Mesenteric fat pad (tissue), 1 donor: ENCODE measurements at places on chromosomes 13 and 19. TPM values are rescaled to one million over a fixed set of nuclear protein-coding genes. Genes with fewer than 3 reads are reported as not detected.

Gene ZSCAN4
- total RNA-seq = not detected

Gene DACH1
- total RNA-seq = 2.3 TPM

Gene PODNL1
- total RNA-seq = 0.93 TPM

Gene LMTK3
- total RNA-seq = 0.45 TPM

Gene ZNF816
- total RNA-seq = 4.8 TPM

Gene TNFRSF19
- 1.5 TPM for total RNA-seq

Gene PNMA8A
- 1.2 TPM for total RNA-seq

Gene NRTN
- total RNA-seq = 0.42 TPM

Gene SYCN
- total RNA-seq = not detected

Gene CGB7
- total RNA-seq = not detected

Gene ZFP28
- 5.6 TPM for total RNA-seq

Gene NLRP11
- total RNA-seq = not detected

- DNase-seq = no peak
These were observed 7.7 kb downstream of the NFILZ start for GRCh38 chr19:8638078-8638619.

DNA sequence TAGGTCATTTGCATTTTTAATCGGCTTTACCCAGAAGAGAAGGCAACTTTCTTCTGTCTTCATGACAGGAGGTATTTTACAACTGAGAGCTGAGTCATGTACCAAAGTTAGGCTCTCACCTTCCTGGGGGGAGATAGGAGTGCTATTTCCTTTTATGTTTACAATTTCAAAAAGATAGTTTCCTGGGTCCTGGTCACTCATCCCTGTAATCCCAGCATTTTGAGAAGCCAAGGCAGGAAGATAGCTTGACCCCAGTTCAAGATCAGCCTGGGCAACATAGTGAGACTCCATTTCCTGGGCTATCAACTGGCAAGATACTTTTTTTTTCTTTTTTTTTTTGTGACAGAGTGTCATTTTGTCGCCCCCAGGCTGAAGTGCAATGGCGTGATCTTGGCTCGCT is 7.6 kb downstream of the LYPD3 start:
- DNase-seq = no peak

GRCh38 chr13:31638577-31638976 is 100.7 kb upstream of the RXFP2 start:
- DNase-seq = no peak

DNA sequence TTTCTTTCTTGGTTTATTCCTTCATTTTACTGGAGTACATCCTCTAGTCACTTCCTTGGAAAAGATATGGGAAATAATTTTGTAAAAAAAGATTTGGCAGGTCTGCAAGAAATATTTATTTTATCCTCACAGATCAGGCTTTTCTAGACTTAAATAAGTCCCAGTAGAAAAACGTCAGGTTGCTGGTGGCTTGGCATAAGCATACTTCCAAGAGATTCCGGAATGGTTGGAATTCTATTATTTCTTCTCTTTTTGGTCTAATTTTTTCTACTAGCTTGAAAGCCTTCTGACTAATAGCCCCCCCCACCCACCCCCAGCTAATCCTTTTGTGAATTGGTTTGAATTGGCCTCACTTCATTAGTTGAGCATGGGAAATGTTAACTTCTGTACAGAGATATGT is 147.6 kb downstream of the ZIC5 start:
- no peak for DNase-seq

GRCh38 chr13:110696776-110697175 is 9.1 kb downstream of the CARS2 start:
- DNase-seq = no peak

DNA sequence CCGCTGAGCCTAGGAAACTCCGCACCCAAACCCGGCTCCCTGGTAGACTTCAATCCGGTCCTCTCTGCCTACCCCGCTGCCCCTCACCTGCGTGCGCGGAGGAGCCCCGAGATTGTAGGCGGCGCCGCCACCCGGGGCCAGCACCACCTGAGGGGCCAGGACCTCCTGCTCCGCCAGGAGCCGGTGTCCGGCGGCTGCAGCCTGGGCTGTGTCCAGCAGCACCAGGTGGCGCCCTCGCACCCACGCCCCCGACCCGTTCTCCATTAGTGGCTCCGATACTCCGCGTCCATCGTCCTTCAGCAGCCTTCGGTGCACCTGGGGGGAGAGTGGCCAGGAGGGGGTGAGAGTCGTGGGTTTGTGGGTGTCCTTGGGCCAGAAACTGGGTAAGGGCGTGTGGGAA is 18.5 kb downstream of the MAN2B1 start:
- no peak for DNase-seq

DNA sequence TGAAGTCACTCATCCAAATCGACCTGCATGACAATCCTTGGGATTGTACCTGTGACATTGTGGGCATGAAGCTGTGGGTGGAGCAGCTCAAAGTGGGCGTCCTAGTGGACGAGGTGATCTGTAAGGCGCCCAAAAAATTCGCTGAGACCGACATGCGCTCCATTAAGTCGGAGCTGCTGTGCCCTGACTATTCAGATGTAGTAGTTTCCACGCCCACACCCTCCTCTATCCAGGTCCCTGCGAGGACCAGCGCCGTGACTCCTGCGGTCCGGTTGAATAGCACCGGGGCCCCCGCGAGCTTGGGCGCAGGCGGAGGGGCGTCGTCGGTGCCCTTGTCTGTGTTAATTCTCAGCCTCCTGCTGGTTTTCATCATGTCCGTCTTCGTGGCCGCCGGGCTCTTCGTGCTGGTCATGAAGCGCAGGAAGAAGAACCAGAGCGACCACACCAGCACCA is 5.9 kb downstream of the SLITRK5 start:
- DNase-seq = no peak

DNA sequence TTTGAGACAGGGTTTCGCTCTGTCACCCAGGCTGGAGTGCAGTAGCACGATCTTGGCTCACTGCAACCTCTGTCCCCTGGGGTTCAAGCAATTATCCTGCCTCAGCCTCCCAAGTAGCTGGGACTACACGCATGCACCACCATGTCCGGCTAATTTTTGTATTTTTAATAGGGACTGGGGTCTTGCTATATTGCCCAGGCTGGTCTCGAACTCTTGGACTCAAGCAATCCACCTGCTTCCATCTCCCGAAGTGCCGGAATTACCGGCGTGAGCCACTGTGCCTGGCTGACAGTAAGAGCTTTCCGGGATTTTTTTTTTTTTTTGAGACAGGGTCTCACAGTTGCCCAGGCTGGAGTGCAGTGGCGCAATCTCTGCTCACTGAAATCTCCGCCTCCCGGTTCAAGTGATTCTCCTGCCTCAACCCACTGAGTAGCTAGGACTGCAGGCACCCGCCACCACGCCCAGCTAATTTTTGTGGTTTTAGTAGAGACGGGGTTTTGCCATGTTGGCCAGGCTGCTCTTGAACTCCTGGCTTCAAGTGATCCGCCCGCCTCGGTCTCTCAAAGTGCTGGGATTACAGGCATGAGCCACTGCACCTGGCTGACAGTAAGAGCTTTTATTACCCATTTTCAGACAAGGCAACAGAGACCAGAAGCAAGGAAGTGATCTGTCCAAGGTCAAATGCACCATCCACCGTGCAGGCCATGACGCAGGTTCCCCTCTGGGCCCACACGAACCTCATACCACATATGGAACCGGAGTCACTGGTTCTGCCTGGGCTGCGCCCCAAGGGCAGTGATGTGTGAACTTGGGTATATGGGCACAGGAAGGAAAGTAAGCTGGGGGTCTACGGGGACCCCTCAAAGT is 21.0 kb downstream of the RFX1 start:
- no peak for DNase-seq

DNA sequence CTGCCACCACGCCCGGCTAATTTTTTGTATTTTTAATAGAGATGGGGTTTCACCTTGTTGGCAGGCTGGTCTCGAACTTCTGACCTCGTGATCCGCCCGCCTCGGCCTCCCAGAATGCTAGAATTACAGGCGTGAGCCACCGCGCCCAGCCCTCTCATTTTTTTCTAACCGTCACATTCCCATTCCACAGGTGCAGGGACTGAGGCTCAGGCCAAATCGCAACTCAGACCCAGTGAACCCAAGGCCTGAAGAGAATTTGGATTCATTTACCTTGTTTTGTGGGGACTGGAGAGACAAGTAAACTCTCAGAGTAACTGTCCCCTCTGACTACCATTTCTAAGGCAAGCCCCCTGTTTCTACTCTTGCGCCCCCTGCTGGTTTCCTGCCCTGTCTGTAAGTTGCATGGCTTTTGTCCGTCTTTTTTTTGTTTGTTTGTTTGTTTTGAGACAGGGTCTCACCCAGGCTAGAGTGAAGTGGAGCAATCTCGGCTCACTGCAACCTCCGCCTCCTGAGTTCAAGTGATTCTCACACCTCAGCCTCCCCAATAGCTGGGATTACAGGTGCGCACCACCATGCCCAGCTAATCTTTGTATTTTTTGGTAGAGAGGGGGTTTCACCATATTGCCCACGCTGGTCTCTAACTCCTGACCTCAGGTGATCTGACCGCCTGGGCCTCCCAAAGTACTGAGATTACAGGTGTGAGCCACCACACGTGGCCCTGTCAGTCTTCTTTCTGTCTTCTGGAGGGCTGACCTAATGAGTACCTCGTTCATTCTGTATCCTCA is 2.3 kb upstream of the STRN4 start:
- DNase-seq = no peak

- DNase-seq = no peak
These were observed 42.4 kb downstream of the TMEM255B start for GRCh38 chr13:113801289-113801961.

DNA sequence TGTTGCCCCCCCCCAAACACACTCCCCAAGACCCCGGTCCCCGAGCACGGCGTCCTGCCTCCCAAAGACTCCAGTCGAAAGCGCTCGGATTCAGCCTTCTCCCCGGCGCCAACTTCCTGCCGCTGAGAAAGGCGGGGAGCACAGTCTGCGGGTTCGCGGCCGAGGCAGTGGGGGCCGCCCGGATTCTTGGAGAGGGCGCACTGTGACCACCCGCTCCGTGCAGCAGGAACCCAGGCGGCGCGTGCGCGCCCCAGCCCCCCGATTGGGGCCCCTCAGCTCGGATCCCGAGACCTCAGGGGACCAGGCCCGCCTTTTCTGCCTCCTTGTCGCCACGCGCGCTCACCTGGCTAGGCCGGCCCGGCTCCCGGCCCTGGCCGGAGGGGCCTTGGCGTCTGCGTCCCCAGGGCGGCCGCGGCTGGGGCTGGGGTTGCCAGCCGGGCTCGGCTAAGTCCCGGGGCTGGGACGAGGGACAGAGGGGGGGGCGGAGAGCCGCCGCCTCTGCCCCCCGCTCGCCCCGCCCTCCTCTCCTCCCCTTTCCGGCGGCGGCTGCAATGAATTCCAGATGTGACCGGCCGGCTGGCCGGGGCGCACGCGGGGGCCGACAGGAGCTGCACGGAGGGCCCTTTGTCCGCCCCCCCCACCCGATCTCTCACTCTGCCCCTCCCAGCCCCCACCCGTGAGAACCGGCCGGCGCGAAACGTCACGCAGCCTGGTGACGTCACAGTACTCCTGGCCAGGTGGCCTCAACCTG is at the start of gene S1PR2:
S1PR2 (minus strand) TSS at position 471 of the 751 bp plus-strand sequence. CDS start 6,426 bp downstream, outside the sequence.
- peak; percentile 93 for DNase-seq

DNA sequence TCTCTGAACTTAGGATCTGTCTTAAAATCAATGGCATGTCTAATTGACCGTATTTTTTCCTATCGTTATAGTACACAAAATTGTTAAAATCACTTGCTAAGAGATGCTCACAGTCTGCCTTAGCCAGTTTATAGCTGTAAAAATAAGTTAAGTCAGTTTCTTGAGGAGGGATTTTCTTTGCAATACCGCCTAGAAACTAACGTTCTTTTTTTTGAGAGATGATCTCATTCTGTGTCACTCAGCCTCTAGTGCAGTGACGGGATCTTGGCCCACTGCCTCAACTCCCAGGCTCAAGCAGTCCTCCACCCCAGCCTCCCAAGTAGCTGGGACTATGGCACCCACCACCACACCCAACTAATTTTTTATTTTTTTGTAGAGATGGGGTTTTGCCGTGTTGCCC is 4.4 kb downstream of the CKAP2 start:
- no peak for DNase-seq

GRCh38 chr19:11452620-11453310 is 17.3 kb downstream of the PRKCSH start:
- DNase-seq = no peak

- no peak for DNase-seq
These were observed 27.2 kb downstream of the COMP start for GRCh38 chr19:18763674-18764590.

DNA sequence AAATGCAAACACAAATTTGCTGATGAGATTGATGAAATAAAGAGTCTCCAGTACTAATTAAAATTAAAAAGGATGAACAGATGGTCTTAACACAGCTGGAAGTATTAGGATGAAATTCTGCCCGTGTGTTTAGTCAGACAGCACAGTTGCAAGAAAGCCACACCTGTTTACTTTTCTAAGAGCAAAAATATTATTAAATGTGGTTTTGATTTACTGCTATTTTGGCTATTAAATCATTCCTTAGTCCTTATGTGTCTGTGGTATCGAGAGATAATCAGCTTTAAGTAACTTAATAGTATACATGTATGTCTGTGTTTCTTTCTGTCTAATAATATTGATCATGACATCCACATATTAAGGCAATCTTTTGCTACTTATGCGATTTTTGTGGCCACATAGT is 494.9 kb downstream of the GPC6 start:
- DNase-seq = no peak

DNA sequence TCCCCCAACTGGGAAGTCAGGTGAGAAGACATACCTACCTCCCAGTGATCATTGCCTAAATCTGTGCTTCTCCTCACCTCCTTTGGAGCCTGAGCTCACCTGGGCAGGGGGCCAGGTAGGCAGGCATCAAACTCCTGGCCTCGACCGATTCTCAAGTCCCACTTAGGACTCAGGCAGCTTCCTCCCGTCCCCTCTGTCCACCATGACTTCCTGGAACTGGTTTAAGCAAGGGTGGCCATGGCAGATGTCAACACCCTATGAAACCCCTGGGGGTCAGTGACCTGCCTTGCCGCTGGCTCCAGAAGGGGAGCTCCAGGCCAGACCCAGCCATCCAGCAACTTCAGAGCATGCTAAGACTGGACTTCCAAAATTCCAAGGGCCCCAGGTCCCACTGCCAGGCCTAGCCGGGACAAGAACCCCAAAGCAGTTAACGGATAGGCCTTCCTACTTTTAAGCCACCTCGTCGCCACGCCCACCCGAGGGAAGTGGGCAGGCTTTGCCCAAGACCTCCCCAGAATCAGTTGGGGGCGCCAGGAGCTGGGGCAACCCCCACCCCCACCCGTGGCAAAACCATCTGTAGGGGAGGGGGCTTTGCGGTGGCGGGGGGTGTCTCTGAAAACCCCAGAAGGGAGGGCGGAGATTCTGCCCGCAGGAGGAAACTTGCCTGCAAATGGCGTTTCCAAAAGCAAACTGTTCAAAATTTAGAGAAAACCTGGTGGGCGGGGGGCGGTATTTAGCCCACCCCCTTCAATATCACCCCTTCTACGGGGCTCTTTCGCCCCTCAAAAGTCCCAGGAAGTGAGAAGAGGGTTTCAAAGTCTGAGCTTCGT is 657 bp downstream of the PLIN3 start:
- DNase-seq = no peak

- DNase-seq = no peak
These were observed 24.9 kb downstream of the MPND start for GRCh38 chr19:4368128-4368820.

GRCh38 chr19:897442-898039 is 4.3 kb downstream of the RNU6-9 start:
- no peak for DNase-seq

DNA sequence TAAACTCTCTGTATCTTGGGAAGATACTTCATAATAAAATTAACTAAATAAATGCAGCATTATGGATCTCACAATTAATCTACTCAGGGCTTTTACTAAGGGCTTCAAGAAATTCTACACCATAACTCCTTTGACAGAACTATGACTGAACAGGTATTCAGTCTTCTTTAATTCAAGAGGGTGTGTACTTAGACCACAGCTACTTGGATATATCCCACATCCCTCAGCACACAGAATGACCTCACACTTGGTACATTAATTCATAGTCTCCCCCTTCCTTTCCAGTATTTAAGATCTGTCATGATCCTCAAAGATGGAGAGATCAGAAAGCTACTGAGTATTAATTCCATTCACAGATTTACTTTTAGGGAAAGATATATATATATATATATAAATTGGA is 11.6 kb downstream of the DIAPH3 start:
- no peak for DNase-seq
